M059J (cell line): ENCODE measurements at places on chromosomes 16 and 17.

DNA sequence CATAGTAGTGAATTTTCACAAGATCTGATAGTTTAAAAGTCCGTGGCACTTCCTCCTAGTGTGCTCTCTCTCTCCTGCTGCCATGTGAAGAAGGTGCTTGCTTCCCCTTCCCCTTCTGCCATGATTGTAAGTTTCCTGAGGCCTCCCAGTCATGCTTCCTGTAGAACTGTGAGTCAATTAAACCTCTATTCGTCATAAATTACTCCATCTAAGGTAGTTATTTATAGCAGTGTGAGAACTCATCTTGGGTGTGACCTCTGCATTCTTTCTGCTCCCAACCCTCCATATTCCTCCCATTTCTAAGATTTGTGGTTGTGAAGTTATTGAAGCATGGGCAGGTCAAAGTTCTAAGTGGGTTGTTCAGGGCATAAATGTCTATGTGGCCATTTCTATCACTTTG, 62.1 kb upstream of the ADAMTS18 start:
- peak; percentile 49 for DNase-seq

DNA sequence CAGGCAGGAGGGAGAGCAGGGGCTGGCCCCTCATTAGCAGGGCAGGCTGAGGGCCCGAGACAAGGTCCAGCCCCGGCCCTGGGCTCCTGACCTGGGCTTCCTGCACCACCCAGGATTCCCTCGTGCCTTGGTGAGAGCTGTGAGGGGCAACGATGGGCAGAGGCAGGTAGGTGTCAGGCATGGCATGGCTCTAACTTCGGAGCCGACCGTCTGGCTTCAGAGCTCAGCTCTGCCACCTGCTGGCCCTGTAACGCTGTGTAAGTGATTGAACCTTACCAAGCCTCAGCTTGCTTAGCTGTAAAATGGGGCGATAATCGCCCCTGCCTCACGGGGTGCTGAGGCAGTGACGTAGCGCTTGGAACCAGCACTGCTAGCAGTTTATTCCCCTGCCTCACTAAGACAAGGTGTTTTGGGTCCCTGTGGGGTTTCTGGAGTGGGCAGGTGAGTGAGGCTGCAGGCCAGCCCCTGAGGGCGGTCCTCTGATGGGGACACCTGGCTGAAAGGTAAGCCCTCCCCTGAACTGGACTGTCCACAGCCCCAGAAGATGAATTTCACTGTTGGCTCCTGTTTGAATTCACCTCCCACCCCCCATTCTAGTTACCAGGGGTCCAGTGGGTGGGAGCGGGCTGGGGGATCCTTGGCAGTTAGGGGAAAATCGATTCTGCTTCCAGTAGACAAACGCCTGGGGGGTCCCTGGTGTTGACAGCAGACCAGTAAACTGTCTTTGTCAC, 184.8 kb upstream of the GSE1 start:
- DNase-seq: peak; percentile 20

DNA sequence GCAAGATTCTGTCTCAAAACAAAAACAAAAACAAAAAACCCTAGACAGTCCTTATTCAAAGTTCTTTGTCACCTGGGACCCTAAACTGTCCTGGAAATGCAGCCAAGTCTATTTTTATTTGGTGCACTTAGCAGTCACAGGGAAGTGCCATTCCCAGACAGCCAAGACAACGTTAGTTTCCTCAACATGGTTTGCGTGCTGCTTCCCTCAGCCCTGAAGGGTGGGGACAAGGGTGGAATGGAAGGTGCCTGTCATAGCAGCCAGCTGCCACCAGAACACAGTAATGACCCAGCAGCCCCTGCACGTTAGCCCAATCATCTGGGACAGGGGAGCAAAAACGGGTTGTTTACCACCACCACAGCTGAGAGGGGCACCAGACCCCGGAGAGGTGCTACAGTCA, 16.9 kb downstream of the CREBBP start:
- no peak for DNase-seq

DNA sequence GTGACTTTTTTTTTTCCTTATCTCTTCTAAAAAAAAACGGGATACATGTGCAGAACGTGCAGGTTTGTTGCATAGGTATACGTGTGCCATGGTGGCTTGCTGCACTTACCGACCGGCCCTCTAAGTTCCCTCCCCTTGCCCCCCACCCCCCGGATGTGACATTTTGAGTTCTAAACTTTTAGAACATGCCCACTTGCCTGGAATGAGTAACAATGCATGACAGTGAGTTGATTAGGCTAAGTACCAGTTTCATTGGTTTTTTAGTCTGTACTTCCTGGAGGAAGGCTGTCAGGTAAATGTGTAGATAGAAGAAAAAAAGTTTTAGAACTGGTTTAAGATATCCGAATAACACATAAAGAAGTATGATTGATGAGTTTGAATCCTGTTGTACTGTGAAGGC, 4.0 kb downstream of the BPTF start:
- DNase-seq: no peak

DNA sequence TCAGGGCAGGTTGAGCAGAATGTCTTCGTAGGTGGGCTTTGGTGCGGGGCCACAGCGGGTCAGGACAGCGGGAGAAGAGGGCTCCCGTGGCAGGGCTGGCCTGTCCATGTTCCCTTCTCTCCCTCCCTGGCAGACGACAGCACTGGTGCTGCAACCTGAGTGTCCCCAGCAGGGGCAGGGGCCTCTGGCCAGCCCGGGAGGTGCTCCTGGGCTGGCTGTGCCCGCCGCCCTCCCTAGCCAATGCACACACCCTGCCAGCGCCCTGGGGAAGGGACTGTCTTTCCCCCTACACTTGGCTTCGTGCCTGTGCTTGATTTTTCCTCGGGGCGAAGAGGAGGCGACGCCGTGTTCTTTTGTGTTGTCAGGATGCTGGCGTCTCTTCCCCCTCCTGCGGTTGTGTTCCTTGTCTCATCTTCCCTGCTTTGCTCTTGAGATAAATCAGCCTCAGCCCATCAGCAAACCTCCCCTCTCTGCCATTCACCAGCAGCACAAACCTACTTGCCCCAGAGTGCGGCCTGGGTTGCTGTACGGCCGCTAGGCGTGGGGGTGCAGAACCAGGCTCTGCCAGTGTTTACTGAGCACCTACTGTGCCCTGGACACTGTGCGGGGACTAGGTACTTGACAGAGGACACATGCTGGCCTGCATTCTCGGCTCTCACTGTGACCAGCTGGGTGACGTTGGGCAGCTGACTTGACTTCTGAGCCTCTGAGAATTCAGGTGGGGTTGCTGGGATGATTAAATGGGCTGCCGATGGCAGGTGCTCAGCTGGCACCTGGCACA, 237.3 kb upstream of the CIBAR2 start:
- no peak for DNase-seq

DNA sequence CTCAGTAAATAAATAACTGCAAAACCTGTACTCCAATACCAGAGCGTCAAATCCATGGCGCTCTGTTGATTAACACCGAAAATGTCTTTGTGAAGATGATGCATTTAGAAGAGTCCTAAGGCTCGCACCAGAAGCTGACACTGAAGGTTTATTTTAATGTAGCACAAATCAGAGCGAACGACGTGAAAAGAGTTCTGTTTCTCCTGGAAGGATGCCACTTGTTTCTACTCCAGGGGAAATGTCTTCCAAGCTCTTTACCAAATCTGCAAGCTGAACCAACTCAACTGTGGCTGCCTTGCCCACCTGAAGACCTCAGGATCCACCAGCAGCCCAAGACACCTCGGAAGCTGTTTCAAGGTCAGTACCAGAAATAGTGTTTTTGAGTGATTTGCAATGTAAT, 194.4 kb upstream of the MAF start:
- no peak for DNase-seq

DNA sequence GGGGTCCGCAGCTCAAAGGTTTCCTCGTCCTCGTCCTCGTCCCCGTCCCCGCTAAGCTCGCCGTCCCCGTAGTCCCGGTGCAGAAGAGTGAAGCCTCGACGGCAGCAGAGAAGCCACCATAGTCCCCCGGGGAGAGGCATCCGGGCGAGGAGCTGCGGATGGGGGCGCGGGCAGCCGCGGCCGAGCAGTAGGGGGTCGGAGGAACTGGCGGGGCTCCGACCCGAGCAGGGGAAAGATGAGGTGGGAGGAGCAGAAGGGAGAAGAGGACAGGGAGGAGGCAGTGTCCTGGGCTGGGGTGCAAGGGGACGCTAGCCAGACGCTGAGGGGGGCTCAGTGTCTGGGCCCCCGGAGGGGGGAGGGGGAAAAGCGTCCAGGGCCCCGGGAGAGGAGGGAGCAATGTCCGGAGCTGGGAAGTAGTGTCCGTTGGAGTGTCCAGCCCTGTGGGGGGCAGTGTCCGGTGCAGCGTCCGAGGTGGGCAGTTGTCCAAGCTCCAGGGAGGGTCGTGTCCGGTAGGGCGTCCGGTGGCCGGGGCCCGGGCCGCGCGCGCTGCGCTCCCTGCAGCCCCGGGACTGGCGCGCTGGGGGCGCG, at the start of gene PLEKHH3:
Gene PLEKHH3 (minus strand): TSS at position 571 of the 588 bp plus-strand sequence. CDS start 431 bp downstream, at position 140.
- DNase-seq: no peak

GRCh38 chr16:3698941-3699340, 18.4 kb downstream of the TRAP1 start:
- peak; percentile 31 for DNase-seq

DNA sequence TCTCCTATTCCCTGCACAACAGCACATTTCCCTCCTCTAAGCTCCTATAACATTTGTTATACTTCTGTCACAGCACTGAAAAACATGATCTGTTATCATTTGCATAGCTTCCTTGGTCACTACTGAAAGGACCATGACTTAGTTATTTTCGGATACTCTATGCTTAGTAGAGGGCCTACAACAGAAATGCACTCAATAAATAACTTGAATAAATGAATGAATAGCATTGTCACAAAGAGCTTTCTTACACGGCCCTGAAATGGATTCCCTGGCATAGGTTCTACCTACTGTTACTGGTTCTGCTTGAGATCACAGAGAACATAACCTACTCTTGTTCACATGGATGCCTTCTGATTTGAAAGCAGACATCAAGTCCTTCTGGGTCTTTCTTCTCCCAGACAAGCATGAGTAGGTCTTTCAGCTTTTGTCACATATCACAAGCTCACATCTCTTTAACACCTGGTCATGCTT, 41.6 kb downstream of the MYO1D start:
- no peak for DNase-seq

DNA sequence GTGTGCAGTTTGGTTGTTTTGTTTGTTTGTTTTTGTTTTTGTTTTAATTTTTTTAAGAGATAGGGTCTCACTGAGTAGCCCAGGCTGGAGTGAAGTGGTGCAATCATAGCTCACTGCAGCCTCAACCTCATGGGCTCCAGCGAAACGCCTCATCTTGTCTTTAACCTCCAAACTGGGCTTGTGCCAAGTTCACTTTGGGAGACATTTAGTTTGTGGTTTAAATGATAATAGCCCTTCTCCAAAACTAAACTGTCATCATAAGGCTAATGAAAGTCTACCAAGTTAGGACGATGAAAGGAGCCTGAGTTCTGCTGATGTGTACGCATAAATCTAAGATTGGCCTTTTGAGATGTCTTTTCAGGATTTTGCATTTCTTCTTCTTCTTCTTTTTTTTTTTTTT, 6.5 kb upstream of the CARD14 start:
- peak; percentile 42 for DNase-seq

DNA sequence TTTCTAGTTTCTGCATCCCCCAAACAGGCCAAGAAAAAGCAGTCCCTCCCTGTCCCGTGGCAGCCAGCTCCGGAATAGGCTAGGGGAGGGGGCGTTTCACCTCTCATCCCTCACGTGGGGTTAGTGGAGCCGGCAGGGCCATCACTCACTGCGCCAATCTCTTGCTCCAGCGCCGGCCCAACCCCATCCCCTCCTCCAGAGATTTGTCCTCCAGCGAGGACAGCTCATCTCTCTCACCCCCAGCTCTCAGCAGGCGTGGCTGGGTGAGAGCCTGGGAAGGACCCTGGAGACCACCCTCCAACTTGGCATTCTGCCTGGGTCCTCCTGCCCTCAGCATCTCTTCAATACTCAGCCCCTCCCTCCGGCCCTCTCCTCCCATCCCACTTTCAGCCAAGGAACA, 74.1 kb downstream of the TMEM132E start:
- DNase-seq: no peak

GRCh38 chr17:40338058-40338457, 26.5 kb downstream of the GJD3 start:
- no peak for DNase-seq

- no peak for DNase-seq
Observed at GRCh38 chr17:74148901-74149596, 54.4 kb upstream of the RPL38 start.

GRCh38 chr17:62388856-62389255, 8.5 kb downstream of the EFCAB3 start:
- DNase-seq: no peak

DNA sequence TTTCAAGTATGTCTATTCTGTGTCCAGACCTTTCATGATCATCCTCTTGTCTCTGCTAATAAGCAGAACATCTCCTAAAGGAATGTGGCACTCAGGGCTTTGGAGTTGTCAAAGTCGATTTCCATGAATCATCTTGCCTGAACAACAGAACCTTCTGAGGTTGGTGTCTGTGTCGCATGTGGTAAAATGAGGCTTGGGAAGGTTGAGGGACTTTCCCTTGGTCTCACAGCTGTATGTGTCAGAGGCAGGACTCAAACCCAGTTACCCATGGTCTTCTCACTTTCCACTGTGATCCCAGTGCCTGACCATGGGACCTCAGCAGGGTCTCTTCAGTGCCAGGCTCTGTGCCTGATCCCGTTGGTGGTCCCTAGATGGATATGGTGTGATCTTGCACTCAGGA, 4.2 kb upstream of the GPRC5B start:
- DNase-seq: no peak

GRCh38 chr17:29138184-29138955, 41.8 kb downstream of the MYO18A start:
- DNase-seq: peak; percentile 61

DNA sequence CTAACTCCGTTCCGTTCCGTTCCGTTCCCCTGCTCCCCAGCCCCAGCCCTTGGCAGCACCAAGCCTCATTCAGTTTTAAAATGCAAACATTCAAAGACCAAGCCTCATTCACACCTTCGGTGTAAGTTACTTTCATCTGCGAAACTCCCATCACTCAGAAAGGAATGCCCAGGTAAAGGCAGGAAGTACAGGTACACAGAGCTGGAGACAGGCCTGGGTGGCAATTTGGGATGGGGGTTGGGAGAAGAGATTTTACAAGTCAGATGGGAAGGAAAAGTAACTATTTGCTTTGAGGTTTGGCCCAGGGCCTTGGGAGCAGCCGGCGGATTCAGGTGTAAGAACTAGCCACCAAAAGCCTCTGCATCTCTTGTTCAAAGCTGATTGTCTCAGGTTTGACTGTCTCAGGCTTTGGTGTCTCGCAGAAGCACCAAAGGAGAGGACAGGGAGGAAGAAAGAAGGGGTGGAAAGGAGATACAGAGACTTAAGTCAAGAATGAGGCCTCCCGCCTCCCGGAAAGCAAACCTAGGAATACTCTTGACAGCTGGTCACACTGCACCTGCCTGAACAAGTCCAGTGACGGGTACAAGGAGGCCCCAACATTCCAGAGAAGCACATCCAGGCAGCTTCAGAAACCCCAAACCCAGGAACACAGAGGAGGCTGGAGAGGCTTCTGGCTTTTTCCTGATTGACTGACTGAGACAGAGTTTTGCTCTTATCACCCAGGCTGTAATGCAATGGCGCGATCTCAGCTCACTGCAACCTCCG, 54.7 kb downstream of the NXN start:
- no peak for DNase-seq
